GOT3 (cell line): ENCODE measurements at places on chromosomes 7 and 10.
A peak's percentile ranks its signal among the peaks of the same experiment; 100 is the strongest.

- peak; percentile 58 for DNase-seq
Measured at GRCh38 chr7:80722616-80723195, 84.3 kb downstream of the CD36 start.

DNA sequence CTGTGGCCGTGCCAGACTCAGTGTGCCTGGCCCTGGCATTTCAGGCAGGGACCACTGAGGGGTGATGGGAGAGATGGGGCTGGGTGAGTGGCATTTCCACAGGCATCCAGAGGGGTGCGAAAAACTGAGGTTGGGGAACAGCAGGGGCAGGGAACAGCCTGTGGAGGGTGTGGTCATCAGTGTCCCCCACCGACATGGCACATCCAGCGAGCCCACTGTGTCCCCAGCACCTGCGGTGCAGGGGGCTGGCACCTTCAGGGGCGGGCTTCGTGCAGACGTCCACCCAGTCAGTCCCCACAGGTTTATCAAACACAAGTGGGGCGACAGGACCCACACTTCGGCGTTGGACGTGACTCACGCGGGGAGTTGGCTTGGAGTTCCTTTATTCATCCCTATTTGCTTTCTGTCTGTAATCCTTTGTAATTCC lies 14.8 kb downstream of the CUX1 start:
- DNase-seq = no peak

DNA sequence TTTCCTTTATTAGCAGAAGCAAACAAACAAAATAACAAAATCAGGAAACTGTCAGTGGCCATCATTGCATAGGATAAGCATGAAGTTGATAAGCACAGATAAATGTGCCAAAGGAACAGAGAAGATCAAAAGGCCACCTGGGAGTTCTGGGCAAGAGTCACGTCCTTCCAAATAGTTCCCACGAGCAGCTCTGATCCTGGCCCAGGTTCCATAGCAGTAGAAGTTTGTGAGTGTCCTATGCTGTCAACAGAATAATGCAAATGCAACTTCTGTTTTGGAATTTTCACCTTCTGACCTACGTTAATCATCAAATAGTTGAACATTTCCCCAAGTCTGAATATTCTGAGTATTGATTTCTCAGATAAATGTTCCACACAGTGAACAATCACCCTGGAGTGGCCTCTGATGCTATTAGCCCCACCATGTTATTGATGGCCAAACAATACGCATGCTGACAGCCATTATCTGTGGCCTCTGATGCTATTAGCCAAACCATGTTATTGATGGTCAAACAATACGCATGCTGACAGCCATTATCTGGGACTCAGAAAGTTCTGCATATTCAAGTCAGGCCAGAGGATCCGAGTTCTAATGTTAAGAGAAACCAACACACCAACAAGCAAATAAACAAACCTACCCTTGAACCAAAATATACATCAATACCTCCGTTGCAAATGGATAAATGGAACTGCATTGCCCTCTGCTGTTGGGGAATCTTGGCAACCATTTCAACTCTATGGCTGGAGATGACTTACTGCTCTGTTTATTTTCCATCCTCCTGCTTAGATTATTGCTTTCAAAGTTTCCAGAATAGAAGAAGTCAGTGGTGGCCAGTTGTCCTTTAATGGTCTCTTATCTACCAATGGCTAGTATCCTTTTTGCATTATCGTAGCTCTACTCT lies 63.3 kb downstream of the MRC1 start:
- DNase-seq = no peak

GRCh38 chr7:157897681-157898080 lies 560.9 kb downstream of the DNAJB6 start:
- no peak for DNase-seq

GRCh38 chr7:27510541-27510940 lies 152.1 kb downstream of the HIBADH start:
- no peak for DNase-seq

- no peak for DNase-seq
Measured at GRCh38 chr7:43906331-43907010, at the start of gene URGCP. Gene URGCP (minus strand): TSS chr7:43906596. CDS start chr7:43906575, 21 bp downstream.

DNA sequence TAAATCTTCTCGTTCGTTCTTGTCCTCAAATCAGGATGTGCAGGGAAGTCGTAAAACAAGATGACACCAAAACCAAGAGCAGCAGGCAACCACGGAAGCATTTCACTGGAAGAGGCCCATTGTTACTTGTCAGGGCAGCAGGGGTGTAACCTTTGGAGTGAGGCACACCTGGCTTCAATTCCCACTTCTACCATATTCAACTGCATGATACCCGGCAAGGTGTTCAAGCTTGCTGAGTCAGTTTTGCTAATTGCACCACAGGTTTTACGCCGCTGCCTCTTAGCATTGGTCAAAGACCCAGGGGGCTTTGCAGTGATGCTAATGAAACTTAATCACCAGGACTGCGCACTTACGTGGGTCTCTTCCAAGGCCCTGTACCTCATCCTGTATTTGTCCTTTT lies 50.0 kb upstream of the PTER start:
- DNase-seq = no peak

DNA sequence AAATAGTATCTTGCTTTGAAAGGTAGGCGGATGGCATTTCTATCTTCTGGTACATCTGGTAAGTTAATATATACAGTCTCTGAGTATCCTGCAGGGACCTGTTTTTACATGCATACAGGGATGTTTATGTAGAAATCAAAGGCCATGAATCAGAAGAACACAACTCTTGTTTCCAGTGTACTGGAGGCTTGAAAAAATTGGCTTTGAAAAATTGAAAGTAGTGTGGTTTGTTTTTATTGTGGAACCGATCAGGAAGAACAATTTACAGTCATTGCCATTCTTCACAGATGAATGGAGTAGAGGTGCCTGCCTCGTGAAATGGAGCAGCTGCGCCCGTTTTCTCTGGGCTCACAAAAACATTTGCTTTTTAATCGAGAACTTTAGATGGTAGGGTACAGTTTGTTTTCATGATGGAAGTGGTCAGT lies 54.0 kb upstream of the RPA3 start:
- no peak for DNase-seq

DNA sequence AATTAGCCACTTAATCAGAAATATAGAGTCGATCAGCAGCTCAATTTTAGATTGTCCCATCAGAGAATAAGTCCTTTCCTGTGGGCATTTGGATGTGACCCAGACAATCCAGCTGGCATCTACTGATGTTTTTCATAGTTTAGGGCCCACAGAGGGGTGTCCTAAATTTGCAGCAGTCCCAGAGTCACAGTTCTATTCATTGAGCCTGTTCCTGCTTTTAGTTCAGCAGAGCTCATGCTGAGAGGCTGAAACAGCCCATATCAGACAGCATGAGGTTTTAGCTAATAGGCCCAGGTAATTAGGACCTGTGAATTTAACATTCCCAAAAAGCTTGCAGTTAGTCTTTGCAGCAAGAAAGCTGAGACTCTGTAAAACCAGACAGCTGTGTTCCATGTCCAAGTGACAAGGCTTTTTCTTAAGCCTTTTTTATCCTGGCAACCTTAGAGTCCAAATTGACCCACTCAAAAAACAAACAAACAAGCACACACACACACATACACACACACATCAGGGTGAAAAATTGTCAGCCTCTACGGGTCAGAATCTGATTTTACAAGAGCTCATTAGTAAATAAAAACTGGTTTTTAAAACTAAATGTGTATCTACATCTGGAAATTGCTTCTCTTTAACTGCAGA lies 33.7 kb downstream of the ANKIB1 start:
- DNase-seq = no peak

DNA sequence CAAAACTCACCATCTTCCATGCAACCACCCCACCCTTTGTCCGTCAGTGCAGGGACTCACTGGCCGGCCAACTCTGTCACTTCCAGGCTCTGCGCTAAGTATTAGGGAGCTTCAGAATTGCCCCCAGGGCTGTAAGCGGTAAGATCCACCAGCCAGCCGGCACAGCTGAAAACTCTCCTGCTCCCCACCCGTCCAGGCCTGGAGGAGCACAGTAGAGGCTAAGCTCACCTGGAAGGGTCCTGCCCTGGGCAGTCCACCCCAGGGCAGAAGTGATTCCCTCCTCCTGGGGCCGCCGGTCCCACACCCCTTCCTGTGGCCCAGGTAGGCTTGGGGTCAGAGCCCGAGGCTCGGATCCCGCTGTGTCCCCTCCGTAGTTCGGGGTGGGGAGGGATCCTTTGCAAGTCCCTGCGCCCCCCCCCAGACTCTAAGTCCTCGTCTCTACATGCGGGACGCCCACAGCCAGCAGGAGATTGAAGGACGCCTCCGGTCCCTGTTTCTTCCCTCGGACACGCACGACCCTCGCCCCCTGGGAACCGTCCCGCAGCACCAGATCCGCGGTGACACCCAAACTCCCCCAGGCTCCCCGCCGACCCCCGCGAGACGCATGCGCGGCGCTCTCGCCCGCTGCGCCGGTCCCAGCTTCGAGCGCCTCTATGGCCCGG lies 138.9 kb downstream of the ARHGAP22 start:
- no peak for DNase-seq

DNA sequence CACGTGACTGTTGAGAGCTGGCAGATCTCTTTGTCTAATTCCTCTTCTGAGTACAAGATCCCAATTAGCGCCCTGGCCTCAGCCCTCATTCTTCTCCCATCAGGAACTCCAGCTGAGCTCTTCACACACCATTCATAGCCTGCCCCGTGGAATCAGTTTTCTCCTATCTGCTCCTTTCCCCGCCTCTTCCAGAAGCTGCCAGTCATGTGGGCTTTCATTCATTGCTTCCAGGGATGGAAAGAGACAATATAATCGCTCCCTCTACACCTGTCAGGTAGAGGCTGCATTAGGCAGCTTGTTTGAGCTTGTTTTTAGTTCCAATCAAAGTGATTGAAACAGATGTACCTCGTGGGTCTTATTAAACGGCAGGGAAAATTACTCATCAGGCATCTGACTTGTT lies 515.8 kb downstream of the TYW1 start:
- DNase-seq = no peak

GRCh38 chr10:118035354-118036005 lies 11.3 kb downstream of the RAB11FIP2 start:
- no peak for DNase-seq

DNA sequence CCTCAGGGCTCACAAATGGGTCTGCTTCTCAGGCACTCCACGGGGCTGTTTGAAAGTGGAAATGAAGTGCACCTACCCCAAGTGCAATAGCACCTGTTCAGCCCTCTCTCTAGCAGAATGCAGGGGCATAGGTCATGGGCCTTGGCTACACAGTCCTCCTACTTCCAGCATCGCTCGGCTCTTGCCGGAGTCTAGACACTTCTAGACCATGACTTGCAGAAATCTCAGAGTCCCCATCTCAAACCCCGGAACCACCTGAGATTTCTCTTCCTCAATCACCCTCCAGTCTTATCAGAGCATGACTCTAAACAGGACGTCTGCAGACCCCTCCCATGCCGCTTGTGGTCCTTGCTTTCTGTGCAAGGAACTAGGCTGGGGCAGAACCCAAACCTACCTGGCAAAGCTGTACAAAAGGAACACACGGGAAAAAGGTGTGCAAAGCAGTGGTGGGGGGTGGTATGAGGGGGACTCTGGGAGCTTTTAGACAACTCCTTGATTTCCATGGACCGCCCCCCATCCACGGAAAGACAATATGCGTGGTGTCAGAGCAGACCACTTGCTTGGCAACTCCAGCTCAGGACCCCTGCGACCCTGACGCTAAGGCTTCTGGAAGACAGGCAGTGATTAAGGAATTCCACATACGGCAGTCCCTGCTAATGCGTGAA lies 13.8 kb downstream of the TMEM273 start:
- no peak for DNase-seq

DNA sequence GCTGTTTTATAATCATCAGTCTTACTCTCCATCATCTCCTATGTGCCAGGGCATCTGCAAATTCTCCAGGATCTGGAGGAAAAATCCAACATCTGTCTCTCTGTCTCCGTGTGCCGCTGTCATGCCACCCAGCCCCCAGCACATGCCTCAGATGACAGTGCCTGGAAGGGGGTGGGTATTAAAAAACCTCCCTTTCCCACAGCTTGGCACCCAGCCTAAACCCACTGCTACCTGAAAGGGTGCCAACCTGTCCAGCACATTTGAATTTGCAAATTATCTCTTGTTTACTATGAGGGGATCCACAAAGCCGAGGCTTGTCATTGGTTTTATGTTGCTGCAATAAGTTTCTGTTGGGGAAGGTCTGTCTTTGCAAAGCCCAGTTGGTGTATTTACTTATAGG lies 73.1 kb downstream of the EMX2 start:
- DNase-seq = no peak

- DNase-seq = no peak
Measured at GRCh38 chr7:133197972-133198544, 54.8 kb upstream of the EXOC4 start.

- DNase-seq = no peak
Measured at GRCh38 chr10:8435186-8436055, 380.9 kb downstream of the GATA3 start.

DNA sequence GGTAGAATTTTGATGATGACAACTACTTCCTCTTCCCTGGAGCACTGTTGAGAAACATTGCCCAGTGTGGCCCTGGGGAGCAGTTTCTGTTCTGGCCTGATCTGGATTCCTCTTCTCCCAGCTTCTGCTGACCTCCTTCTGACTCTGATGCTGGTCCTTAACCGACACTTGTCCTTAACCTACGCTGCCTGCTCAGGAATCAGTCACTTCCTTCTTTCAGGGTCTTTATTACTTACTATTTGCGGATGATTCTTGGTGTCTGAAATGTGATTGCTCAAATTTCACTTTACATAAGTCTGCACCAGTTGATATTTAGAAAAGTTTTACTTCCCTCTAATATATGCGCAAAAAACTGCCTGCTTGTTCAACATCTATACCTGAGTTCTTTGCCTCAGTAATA lies 164.1 kb downstream of the PTEN start:
- no peak for DNase-seq

GRCh38 chr7:81420526-81421226 lies 349.2 kb downstream of the HGF start:
- no peak for DNase-seq

DNA sequence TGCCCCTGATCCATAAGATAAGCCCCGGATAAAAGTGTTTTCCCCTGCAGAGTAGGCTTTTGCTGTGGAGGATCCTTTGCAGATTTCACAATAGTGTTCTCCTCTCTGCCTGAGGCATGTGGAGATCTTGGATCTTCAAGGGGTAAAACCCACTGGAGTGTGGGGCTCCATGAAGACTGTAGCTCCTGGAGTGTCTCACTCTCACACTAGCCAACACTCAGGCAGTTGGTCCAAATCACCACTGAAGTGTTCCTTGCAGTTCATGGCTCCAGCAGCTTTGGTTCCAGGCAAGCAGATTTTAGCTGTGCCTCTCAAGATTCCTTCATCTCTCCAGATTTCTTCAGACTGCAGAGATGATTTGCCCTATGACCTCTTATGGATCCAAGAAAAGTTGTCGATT lies 665.3 kb downstream of the TNS3 start:
- no peak for DNase-seq

DNA sequence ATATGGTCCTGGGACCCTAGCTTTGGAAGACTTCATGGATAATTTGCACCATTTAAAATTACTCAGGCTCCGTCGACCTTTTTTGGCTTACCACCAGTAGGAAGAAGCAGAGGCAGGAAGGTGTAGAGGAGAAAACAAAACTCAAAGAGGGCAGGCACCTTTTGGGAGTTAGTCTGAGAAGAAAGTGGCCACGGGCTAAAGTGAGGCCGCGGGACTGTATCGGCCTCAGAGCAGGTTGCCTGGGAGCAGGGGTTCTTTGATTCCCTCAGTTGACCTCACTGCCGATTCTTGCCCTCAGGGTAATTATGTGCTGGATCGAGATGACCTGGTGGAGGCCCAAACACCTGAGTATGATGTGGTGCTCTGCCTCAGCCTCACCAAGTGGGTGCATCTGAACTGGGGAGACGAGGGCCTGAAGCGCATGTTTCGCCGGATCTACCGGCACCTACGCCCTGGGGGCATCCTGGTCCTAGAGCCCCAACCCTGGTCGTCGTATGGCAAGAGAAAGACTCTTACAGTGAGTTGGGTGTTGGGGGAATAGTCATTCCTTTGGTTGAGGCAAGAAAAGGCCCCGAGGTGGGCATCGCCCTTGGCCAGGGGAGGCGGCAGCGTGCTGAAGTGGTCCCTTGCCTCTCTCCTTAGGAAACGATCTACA lies 3.1 kb downstream of the MEPCE start:
- DNase-seq = no peak
